ENCODE measurements at places on chromosomes 5 and 9.

GRCh38 chr9:89497978-89498851 is at the start of gene SEMA4D:
SEMA4D (minus strand) TSS chr9:89498113; CDS start chr9:89405456, 92,657 bp downstream.
- peak; percentile 78 for DNase-seq

DNA sequence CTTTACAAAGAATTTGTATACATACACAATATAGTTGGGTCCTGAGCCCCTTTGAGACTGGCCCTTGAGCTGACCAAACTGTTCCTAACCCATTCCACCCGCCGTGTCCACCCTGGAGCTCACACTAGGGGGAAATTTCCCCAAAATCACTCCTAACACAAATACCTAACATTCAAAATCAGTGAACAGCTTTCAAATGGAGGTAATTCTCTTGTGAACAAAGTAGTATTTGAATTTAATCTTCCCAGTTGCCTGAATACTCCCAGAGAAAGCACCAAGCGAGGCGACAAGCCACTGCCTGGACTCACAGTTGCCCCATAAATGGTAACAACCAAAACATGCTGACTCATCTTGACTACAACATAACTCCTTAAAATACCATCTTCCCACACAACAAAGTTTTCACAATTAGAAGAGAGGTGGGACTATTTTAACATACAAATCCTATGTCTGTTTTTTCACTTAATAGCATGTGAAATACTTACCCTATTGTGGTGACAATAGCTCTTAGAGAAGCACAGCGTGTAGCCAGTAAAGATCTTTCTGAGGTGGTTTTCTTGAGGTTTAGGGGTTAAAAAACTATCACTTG is 31.7 kb upstream of the SCAMP1 start:
- no peak for DNase-seq

- DNase-seq: no peak
Measured at GRCh38 chr9:17185481-17186029, 50.7 kb downstream of the CNTLN start.

GRCh38 chr9:121892706-121893105 is 200.4 kb downstream of the TTLL11 start:
- DNase-seq: no peak

- no peak for DNase-seq
Measured at GRCh38 chr9:78097541-78097940, 65.9 kb upstream of the GNAQ start.

DNA sequence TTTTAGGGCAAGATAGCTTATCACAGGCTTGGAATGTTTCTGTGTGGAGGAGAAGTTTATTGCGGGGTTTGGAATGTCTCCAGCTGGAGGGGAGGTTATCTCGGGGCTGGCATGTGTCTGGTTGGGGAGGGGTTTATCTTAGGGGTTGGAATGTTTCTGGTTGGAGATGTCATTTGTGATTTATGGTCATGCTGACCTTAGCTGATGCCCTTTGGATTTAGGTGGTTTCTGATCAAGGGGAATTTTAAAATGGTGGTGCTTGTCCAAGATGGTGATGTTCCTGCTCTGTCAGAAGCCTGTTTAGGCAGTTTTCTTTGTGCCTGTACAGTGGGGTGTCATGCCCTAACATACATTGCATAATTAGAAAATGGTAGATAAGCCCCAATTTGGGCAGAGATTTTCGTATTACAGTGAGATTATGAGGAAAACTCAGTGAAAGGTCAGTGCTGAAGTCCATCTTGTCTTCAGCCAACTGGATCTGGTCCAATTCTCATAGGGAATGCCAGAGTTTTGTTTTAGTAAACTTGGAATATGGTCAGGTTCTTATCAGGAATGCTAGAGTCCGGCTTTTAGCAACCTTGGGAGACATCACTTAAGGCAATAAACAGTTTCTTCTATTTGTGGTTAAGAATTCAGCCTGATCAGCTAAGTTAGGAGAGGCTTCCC is 14.3 kb downstream of the CDK20 start:
- DNase-seq: no peak

DNA sequence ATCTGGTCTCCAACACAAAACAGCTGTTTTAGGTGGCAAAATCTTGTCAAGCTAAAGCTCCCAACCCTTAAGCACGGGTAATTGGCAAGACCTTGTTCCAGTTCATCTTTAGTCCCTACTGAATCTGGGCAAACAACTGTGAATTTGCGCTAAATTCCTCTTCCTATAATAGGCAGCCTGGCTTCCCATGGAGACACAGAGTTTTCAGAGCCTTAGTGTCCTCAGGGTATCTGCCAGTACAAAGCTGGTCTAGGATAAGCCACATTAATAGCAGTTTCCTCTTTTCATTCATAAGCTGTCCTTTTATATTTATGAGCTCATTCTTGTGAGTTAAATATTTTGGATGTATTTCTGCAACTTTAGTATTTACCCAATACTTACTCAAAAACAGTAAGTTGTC is 59.5 kb downstream of the FGF10 start:
- DNase-seq: no peak

- no peak for DNase-seq
Measured at GRCh38 chr9:123590499-123590898, 234.5 kb downstream of the CRB2 start.

DNA sequence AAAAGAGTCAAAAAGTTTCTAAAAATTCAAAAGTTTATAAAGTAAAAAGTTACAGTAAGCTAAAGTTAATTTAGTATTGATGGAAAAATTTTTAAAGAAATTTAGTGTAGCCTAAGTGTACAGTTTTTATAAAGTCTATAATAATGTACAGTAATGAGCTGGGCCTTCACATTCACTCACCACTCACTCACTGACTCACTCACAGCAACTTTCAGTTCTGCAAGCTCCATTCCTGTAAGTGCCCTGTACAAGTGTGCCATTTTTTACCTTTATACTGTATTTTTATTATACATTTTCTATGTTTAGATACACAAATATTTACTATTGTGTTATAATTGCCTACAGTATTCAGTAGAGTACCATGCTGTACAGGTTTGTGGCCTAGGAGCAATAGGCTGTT is 239.5 kb upstream of the MAP3K1 start:
- DNase-seq: no peak

GRCh38 chr5:139178935-139179334 is 19.2 kb downstream of the SIL1 start:
- no peak for DNase-seq

- DNase-seq: peak; percentile 63
Measured at GRCh38 chr9:128895556-128895955, 13.6 kb downstream of the LRRC8A start.

GRCh38 chr5:53110156-53110555 is 599 bp upstream of the MOCS2 start:
- no peak for DNase-seq

DNA sequence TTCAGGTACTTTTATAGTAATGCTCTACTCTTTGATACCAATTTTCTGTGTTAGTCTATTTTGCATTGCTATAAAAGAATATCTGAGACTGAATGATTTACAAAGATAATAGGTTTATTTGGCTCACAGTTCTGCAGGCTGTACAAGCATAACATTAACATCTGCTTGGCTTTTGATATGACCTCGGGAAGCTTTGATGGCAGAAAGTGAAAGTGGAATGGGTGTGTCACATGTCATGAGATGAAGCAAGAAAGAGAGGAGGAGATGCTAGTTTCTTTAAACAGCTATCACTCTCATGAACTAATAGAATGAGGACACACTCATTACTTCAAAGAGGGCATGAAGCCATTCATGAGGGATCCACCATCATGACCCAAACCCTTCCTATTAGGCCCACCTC is 270.9 kb upstream of the IL12B start:
- DNase-seq: no peak

DNA sequence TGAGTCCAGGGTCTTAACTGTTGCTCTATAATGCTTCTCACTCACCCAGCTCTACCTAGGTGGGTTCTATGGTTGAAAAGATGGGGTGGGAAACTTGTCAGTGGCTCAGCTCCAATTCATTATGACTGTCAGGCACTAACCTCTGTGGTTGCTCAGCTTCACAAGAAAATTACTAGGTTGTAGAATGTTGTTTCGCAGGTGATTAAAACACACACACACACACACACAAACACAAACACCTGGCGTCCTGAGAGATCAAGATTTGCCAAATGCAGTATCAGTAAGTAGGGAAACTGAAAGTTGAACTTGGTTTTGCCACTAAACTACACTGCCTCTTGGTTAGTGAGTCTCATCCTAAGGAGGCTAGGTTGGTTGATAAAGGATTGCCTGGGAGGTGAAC is 2.8 kb downstream of the MCCC2 start:
- no peak for DNase-seq

GRCh38 chr5:141986072-141986471 is 17.2 kb downstream of the RNF14 start:
- DNase-seq: no peak

DNA sequence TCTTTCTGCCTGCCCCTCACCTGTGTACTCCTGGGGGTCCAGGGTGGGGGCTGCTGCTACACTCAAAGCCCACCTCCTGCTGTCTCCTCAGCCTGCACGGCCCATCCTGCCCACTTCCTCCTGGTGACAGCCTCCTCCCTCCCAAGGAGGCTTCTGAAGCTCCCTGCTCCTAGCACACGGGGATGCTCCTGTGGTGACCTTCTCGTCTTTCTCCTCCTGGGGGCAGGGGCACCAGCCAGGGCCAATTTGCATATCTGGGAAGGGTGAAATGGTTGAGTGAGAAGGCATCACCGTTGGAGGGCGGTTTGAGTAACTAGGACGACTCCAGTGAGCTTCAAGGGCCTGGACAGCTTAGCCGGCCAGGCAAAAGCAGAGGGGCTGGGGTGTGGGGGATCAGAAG is 51.9 kb upstream of the COL5A1 start:
- DNase-seq: no peak

DNA sequence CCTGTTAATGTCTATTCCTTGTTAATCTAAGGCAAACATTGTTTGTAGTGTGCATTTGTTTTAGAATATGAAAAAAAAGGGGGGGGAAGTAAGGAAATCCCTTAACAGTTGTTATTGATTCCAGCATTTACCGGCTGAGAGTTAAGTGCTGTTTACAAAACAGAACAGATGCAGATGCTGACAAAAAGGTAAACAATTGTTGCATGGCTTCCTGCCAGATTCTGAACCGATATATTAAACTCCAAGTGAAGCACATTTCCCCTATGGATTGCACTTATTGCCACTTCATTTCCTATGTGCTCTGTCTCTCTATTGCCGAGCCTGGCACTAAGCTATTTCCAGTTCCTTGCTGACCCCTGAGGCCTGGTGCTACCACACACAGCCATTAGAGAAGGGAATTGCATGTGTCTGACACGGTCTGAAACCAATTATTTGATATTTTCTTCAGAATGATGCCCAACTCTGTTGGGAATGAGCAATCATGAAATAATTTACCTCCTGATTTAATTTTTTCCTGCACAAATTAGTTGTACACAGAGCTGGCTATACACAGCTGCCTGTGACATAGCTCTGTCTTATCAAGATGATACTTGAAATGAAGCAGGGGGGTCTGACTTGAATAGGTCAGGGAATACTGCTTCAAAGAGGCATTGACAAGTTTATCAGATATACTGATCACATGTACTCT is 109.8 kb downstream of the KIAA0825 start:
- DNase-seq: no peak

DNA sequence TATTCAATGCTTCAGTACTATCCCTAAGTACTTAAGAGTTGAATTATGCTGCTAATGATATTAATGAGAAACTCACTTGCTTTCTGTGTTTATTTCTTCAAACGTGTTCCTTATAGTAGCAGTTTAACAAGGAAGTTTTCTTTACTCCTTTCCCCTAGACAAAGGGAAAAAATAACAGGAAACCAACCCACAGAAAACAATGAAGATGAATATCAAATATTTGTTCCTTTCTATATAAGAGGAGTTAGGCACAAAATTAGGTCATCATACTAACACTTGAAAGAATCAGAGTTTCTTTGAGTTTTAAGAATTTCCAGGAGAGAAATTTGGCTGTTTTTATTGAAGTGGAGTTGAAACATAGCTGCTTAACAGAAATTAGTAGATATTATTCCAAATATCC is 15.4 kb upstream of the OCLN start:
- DNase-seq: no peak

- DNase-seq: peak; percentile 63
Measured at GRCh38 chr9:12774861-12775678, at the start of gene LURAP1L. LURAP1L (plus strand) TSS chr9:12775020; CDS start chr9:12775716, 696 bp downstream.

- DNase-seq: no peak
Measured at GRCh38 chr5:16082053-16082452, 97.5 kb downstream of the MARCHF11 start.

GRCh38 chr9:71685988-71686387 is 82.3 kb downstream of the CEMIP2 start:
- no peak for DNase-seq

- DNase-seq: no peak
Measured at GRCh38 chr9:15420796-15421195, 1.9 kb upstream of the SNAPC3 start.

GRCh38 chr5:82992646-82993045 is 84.5 kb downstream of the TMEM167A start:
- no peak for DNase-seq

- no peak for DNase-seq
Measured at GRCh38 chr9:135567311-135567710, 5.8 kb downstream of the PAEP start.

GRCh38 chr5:676699-677076 is 16.5 kb downstream of the TPPP start:
- no peak for DNase-seq

Data from H1 (cell line).